CD4-positive, alpha-beta T cell (primary cell): ENCODE measurements at places on chromosomes 12 and 14. TPM values are rescaled to one million over a fixed set of nuclear protein-coding genes. Genes with fewer than 3 reads are reported as not detected.

DNA sequence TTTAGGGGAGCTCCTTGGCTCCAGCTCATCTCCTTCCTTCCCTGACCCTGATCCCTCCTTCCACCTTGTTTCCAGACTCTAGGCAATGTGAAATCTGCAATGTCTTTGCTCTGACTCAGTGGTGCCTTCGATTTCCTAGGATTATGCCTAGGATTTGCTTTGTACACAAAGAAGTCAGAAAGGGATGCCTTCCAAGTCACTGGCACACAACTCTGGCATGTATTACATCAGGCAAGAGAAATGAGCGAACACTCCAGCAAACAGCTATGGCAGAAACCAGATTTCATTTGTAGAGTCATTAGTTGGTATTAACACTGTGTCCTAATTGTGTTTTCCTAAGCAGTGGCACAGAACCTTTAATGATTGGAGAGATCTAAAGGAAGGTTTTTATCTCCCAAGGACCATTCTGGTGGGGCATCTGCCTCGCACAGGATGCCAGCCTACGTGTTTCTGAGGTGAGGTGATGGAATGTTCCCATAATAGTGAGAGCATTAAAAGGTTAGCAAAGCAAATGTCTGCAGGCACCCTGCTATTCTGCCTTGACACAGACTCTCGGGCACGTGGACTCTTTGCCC lies 84.9 kb downstream of the WSCD2 start:
- DNase-seq: no peak

GRCh38 chr12:71125515-71125914 lies 32.3 kb downstream of the TSPAN8 start:
- DNase-seq: no peak

Gene NGB
- not detected for total RNA-seq

- DNase-seq: no peak
Measured at GRCh38 chr12:129195081-129195480, 341.8 kb downstream of the GLT1D1 start.

Gene TMEM179
- not detected for total RNA-seq

GRCh38 chr14:86153480-86153879 lies 623.5 kb downstream of the FLRT2 start:
- DNase-seq: no peak

Gene LUM
- total RNA-seq: not detected

GRCh38 chr12:5745251-5745888 lies 199.7 kb downstream of the ANO2 start:
- DNase-seq: peak; percentile 18

Gene CPM
- 2.2 TPM for total RNA-seq

- no peak for DNase-seq
Measured at GRCh38 chr12:74394647-74395046, 143.0 kb upstream of the ATXN7L3B start.

Gene NCAPD2
- 13.7 TPM for total RNA-seq

Gene LRRC10
- not detected for total RNA-seq

GRCh38 chr14:91649930-91650329 lies 82.0 kb downstream of the CATSPERB start:
- no peak for DNase-seq

DNA sequence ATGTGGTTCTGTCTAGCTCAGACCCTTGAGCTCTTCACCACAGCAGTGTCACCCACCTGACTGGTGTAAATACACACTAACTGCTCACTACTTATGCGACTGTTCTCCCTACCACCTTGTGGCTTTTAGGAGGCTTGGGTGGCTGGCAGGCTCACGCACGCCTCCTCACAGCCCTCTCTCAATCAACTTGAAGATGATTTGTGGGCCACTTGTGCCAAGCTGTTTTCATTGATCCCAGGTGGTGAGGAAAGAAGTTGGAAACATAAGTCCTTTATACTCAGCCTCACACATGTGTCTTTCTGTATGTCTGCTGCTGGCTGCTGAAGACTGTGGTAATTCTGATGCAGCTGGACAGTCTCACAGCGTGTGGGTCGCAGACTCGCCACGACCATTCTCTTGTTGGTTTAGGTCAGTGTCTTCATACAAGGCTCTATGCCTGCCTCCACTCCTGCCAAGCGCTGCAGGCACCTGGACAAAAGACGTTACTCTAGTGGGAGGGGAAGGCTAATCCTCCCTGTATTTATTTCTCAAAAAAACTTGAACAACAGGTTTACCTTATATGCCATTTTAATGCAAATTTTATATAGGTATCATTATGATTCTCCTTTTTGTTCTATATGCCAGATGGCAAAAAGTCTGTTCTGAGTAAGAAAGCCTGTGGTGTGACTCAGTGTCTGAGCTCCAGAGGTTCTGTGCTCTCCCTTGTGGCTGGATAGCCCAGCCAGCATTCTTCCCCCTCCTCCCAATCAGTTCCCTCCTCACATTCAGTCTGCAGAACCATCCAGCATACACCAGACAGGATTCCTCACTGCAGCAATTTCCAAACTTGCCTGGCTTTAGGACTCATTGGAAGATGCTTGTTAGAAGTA lies 115.6 kb downstream of the DIP2B start:
- DNase-seq: no peak

DNA sequence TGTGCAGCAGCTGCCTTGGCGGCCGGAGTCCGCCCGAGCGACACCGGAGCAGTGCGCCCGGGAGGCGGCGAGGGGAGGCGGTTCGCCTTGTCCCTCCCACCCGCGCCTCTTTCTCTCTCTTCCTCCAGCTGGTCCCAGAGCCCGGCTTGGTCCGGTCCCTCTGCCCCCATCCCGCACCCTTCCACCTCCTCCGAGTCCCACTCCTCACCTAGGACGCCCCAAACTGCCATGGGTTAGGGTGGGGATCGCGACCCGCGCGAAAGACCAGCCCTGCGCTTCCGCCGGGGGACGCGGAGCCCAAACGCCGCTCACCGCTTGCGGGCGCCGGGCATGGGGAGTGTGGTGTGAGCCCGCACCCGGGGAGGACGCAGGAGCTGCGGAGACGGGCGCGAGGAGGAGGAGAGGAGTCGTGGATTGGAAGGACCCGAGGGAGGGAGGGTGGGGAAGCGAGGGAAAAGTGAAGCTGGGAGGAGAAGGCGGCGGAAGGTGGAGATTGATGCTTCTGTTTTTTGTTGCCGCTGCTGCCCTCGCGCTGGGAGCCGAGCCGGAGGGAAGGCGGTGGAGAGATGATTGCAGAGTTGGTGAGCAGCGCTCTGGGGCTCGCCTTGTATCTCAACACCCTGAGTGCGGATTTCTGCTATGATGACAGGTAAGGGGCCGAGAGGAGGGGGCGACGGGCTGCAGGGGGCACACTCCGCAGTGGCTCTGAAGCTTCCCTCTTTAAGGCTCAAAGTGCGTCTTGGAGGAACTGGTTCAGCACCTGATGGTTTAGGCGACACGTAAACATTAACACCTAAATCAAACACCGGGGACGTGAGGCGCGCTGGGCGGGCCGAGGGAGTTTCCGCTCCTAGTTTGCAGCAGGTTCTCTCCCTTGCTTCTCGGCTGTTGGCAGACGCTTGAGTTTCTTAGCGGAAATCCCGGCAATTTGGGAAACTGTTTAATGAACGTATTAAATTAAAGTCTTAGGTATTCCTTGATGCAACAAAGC lies 610 bp downstream of the TMTC2 start:
- peak; percentile 43 for DNase-seq

- DNase-seq: no peak
Measured at GRCh38 chr14:100914597-100915021, 11.1 kb upstream of the RTL1 start.

- no peak for DNase-seq
Measured at GRCh38 chr14:68965261-68965761, 13.8 kb downstream of the ACTN1 start.

GRCh38 chr12:124774054-124774461 lies 89.6 kb downstream of the SCARB1 start:
- no peak for DNase-seq

Gene NOVA1
- total RNA-seq: not detected

DNA sequence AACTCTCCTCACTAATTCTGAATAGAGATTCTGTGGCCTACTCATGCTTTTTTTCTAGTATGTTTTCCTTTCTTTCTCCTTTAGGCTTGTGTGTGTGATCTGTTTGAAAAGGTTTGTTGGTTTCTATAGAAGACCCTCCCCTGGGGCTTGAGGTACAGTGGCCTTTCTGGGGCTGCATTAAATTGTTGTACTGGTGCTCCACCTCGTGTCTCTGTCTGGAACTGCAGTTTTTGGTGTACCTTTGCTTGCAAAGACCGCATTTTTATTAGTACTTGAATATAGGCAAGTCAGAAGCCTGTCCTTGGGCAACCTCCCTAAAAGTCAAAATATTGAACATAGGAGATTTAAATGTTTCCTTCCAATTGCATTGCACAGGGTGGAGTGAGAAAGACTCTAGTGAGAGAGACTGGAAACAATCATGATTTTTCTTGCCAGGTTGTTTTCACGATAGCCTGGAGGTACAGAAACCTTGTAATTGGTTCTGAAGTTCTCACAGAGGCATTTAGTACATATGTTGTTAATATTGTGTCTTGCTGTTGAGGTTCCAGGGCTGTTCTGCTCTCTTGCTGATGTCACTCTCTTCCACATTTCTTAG lies 39.0 kb downstream of the SLCO1B1 start:
- peak; percentile 15 for DNase-seq

GRCh38 chr12:53694756-53695151 lies 18.9 kb upstream of the ATP5MC2 start:
- DNase-seq: no peak

Gene GZMB
- total RNA-seq: 2.9 TPM

DNA sequence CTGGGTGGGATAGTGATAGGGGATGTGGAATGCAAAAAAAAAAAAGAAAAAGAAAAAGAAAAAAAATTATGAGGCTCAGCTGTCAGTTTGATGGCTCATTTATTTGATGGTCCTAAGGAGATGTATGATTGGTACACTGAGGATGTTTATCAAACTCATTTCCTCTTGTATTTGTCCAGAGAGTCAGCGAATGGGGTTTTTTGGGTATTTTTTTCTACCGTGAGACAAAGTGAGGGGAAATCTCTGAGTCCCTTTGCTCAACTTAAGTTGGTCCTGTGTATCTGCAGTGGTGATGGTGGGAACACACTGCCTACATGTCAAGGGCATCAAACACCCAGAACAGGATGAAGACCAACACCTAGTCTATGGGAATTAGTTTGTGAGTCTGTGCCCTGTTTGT lies 176.9 kb upstream of the HIF1A start:
- no peak for DNase-seq
